Erythroblast (primary cell): ENCODE measurements at places on chromosomes 5 and 9.

DNA sequence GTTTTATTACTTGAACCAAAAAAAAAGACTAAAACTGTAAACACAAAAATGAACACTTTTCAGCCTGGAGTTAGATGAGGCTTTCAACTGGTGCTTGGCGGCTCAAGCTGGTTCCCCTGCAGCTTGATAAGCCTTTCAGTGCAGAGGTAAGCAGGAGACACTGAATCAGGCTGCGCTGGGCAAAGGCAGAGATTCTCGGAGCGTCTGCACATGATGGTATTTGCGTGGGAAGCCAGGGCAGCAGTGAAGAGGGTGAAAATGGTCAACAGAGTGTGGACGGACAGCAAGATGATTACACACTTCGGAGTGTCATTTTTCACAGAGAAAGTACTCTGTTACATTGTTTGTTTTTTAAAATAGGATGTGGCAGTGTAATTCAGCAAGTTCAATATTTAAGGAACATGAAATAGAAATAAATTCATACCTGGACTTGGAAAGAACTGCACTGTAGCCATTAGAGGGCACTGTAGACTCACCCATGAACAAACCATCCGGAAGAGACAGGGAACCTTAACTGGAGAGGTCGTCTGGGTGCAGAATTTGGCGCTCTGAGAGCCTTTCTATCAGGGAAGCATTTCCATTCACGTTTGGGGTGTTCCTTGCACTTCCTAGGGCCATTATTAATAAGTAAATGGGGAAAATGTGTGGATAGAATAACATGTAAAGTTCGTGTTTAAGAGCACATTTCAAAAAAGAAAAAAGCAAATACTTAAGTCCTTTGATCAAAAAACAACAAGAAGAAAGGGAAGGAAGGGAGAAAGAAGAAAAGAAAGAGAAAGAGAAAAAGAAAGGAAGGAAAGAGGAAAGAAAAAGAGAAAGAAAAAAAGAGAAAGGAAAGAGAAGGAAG, 69.8 kb downstream of the ICE1 start:
- DNase-seq = peak; percentile 70

DNA sequence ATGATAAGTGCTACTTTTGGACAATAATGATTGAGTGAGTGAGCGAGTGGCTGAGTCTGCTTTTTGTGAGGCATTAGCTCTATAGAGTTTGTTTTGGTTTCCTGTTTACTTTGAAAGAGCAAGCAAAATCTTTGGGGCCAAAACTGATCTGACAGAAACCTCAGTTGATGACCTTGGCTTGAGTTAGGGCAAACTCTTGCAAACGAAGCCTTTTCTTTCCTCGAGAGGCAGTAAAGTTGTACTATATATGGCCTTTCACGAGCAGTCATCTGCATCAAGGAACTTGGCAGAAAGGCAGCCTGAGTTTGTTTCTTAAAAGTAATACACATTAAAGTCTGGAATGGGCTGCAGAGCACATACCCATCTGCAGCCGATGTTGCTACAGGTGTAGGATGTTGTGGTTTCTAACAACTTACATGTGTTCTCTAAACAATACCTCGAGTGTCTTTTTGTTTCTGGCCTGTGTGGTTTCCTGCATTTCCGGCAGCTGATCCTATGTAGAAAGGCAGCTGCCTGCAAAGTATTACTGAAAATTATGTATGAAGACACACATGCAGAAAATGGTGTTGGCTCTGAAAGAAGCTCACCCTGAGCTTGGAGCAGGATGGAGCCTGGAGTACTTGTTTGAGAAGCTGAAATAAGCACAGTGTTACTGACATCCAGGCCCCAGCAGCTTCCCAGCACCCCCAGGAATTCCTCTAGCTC, 60.8 kb downstream of the FOXD1 start:
- DNase-seq = no peak

GRCh38 chr5:612498-613424, 621 bp downstream of the CEP72 start:
- DNase-seq = peak; percentile 68

GRCh38 chr9:133169102-133169501, 5.4 kb upstream of the GBGT1 start:
- no peak for DNase-seq

DNA sequence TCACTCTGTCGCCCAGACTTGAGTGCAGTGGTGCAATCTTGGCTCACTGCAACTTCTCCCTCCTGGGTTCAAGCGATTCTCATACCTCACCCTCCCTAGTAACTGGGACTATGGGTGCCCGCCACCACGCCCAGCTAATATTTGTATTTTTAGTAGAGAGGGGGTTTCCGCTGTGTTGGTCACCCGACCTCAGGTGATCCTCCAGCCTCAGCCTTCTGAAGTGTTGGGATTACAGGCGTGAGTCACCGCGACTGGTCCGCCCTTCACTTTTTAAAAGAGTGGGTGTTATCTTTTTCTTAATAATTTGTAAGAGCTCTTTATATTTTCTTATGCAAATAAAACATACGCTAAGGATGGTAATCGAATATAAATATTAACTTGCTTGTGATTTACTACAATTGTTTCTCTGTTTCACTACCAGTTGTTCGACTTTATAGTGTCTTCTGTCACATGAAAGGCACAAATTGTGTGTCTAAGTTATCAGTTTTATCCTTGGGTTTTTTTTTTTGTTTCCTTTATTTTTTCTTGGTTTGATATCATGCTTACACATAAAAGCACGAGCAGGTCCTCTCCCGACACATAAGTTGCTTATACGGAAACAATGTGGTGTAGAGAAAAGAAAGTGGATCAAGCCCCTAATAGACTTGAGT, 1.9 kb upstream of the GPBP1 start:
- peak; percentile 18 for DNase-seq

GRCh38 chr9:22773501-22774220, 327.0 kb downstream of the DMRTA1 start:
- no peak for DNase-seq
